ENCODE measurements at places on chromosomes 3 and 15.

- DNase-seq = no peak
These were observed 231.6 kb upstream of the UBE2E2 start for GRCh38 chr3:22971497-22971896.

GRCh38 chr15:73607843-73608242, 25.3 kb downstream of the NPTN start:
- DNase-seq = no peak

GRCh38 chr3:124234852-124235252, 242.9 kb upstream of the ROPN1 start:
- no peak for DNase-seq

GRCh38 chr3:55718521-55718921, 231.4 kb upstream of the WNT5A start:
- DNase-seq = no peak

DNA sequence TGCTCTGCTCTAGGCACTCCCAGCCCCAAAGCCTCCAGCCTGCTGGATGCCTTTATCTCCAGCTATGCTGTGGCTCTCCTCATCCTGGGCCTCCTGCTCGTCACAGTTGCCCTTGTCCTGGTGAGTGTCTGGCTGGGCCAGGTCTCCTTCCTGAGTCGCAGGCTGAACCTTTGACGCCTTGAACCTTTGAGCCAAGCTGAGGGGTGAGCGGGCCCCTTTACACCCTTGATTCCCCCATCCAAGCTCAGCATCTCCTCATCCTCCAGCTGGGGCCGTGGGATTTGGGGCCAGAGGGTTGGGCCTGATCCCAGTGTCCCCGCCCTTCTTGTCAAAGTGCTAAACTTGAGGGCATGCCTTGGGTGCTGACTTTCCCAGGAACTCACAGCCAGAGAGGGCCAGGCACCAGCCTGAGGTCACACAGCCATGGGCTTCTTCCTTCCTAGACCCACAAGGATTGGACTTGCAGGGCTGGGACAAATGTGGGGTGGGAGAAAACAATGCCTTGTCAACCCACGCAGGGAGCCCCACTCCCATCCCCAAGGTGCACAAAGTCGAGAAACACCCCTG, 137.0 kb downstream of the TBC1D2B start:
- no peak for DNase-seq

DNA sequence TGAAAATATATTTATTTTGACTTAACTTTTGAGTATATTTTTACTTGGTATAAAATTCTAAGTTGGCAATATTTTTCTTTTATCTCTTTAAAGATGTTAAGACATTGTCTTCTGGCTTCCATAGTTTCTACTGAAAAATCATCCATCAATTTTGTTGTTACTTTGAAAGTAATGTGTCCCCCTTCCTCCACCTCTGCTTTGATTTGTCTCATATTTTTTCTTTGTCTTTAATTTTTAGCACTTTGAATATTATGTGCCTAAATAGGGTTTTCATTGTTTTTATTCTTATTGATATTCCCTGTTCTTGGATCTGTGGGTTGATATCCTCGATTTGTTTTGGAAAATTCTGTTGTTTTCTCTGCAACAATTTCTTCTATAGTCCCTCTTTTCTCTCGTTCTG, 157.4 kb downstream of the CD47 start:
- DNase-seq = no peak

- DNase-seq = no peak
These were observed 18.5 kb downstream of the TNK2 start for GRCh38 chr3:195889870-195890295.

GRCh38 chr15:37984368-37984767, 49.9 kb downstream of the TMCO5A start:
- DNase-seq = no peak
